Liver (tissue), 10 donors: ENCODE measurements at places on chromosomes 5 and 9. TPM values are rescaled to one million over a fixed set of nuclear protein-coding genes. Genes with fewer than 3 reads are reported as not detected.

The TTC39B gene
- polyA plus RNA-seq, result 3.1 TPM

The TXNDC8 gene
- polyA plus RNA-seq, result not detected

The AFAP1L1 gene
- 2.8 TPM for polyA plus RNA-seq

The MUSK gene
- 0.10 TPM for polyA plus RNA-seq

The STK32A gene
- 0.03 TPM for polyA plus RNA-seq

The PRUNE2 gene
- polyA plus RNA-seq, result 1.7 TPM

The FSD1L gene
- polyA plus RNA-seq, result 0.38 TPM

The ZFR gene
- polyA plus RNA-seq, result 17.5 TPM

The SPATA31E1 gene
- polyA plus RNA-seq, result not detected

The CA9 gene
- polyA plus RNA-seq, result 0.93 TPM

The ROPN1L gene
- 0.53 TPM for polyA plus RNA-seq

The ARID3C gene
- polyA plus RNA-seq, result 0.58 TPM

The RIC1 gene
- polyA plus RNA-seq, result 4.1 TPM

The UBE2QL1 gene
- polyA plus RNA-seq, result 0.14 TPM

The PTGR1 gene
- 784 TPM for polyA plus RNA-seq

The PCDHB6 gene
- 0.06 TPM for polyA plus RNA-seq

The SCGB3A1 gene
- 1.5 TPM for polyA plus RNA-seq

The IDNK gene
- 33.4 TPM for polyA plus RNA-seq

The C9 gene
- 839 TPM for polyA plus RNA-seq

The PCDHGA5 gene
- polyA plus RNA-seq, result 0.04 TPM

The MGAT1 gene
- 73.0 TPM for polyA plus RNA-seq

The PRSS3 gene
- 8.7 TPM for polyA plus RNA-seq

The SLC46A2 gene
- 0.01 TPM for polyA plus RNA-seq

The INSL4 gene
- not detected for polyA plus RNA-seq

The ENTPD8 gene
- polyA plus RNA-seq, result 6.2 TPM

The CDX1 gene
- not detected for polyA plus RNA-seq

The SPATA31C1 gene
- not detected for polyA plus RNA-seq

The DNAH5 gene
- polyA plus RNA-seq, result 1.1 TPM

The SLC27A6 gene
- polyA plus RNA-seq, result not detected

The TJP2 gene
- polyA plus RNA-seq, result 24.3 TPM

The C5orf58 gene
- polyA plus RNA-seq, result 0.64 TPM
